ENCODE measurements at places on chromosomes 12 and 14.

GRCh38 chr14:75751296-75751695 is 90.2 kb downstream of the TTLL5 start:
- no peak for DNase-seq

DNA sequence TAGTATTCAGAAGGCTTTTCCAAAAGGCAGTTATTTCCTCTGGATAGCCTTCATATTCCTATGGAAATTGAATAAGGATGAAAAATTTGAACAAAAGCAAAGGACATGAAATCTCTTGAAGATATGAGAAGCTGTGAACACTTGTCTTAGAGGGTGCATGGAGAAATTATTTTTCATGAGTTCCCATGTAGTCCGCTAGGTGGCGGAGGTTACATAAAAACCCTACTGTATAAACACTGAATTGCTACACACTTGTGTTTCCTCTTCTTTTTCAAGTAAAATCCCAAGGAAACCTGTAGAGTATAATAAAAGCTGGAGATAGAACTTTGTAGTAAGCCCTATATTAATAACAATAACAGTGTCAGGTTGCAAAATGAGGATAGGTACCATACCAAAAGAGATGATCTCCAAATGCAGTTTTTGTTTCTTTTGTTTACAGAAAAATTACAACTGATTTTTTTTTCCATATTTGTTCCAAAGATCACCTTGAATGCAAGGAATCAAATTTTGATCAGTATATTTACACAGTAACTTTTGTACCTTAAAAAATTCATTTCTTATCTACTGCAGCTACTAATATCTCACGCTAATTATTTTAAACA is 37.8 kb upstream of the OR4E1 start:
- DNase-seq = peak; percentile 20

DNA sequence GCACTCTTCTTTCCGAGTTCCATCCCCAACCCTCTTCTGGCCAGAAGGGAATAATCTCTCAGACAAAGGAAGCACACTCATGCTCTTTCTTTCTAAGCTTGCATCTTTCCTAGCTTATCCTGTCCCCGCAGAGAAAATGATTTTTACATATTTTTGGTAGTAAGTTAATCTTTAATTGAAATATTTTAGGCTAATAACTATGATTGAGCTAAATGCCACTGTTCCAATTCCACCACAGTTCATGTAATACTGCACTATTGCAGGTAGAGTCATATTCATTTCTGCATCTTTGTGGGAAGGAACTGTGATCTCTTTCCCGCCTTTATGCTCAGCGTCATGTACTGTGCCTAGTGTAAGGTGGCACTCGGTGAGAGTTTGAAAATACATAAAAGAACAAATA is 158.9 kb upstream of the FOXG1 start:
- no peak for DNase-seq

DNA sequence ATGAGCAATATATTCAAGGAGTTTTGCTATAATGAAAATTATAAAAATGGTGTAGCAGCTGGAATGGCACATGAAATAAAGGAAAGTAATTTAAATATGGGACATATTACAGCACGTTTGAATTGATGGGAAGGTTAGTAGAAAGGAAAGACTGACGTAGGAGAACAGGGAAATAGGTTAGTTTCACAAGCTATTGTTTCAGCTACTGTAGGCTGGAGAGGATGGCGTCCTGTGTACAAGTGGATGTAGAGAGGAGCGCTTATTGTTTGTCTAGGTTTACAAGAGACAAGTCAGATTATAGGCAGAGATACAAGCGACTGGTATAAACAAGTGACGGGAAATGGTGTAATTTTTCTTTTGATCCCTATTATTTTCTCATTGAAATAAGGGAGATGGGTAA is 431.2 kb upstream of the PDE3A start:
- no peak for DNase-seq

DNA sequence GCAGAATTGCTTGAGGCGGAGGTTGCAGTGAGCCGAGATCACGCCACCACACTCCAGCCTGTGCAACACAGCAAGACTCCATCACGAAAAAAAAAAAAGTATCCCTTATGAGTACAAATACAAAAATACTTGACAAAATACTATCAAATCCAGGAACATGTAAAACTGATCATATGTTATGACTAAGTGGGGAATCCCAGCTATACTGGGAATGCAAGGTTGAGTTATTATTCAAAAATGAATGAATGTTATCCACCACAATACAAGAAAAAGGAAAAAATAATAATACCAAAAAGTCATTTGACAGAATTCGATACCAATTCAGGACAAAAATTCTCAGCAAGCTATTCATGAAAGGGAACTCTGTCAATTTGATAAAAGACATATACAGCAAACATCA is 32.6 kb downstream of the MOK start:
- DNase-seq = peak; percentile 12

DNA sequence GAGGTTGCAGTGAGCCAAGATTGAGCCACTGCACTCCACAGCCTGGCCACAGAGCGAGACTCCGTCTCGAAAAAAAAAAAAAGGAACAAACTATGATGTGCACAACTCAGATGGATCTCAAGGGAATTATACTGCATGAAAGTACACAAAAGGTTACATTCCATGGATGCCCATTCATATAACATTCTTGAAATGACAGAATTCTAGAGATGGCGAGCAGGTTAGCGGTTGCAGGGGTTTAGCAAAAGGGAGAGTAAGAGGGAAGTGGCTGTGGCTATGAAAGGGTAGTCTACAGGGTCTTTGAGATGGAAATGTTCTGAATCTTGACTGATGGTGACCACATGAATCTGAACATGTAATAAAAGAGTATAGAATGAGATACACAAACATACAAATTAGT is 49.7 kb downstream of the CKB start:
- DNase-seq = no peak

- DNase-seq = no peak
Measured at GRCh38 chr14:103859416-103860202, 12.2 kb upstream of the PPP1R13B start.

DNA sequence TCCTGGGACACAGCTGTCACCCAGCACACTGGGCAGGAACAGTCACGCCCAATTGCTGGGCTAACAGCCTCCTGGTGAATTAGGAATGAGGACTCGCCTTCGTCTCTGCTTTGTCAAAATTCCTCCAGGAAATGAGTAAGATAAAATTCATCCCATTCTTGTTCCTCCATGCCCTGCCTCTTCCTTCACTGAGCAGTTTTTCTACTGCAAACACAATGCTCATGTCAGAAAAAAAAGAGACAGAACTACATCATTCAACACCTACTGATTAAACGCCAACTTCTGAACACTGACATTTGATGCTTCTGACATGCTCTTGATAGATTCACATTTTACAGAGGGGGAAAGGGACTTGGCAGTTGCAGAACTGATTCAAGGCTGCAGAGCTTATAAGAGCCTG is 37.5 kb upstream of the DTX1 start:
- DNase-seq = no peak

- DNase-seq = peak; percentile 74
Measured at GRCh38 chr12:109595321-109595902, 21.8 kb downstream of the MVK start.

DNA sequence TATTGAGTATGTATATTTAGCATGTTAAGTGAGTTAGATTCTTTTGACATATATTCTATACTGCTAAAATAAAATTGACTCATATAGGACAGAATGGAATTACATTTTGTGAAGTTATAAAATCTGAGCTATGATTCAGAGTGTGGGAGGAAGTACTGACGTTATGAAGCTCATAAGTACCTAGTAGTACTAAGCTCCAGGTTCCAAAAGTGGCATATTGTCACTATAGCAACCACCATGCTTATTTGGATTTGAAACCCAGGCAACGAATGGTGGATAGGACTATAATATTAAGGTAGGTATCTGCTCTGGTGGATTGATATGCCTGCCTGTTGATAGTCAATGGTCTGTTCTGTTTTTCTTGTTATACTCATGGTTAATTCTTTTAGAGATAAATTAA is 2.2 kb upstream of the FBXO33 start:
- DNase-seq = no peak

GRCh38 chr14:69712599-69713088 is 54.3 kb upstream of the SRSF5 start:
- no peak for DNase-seq

DNA sequence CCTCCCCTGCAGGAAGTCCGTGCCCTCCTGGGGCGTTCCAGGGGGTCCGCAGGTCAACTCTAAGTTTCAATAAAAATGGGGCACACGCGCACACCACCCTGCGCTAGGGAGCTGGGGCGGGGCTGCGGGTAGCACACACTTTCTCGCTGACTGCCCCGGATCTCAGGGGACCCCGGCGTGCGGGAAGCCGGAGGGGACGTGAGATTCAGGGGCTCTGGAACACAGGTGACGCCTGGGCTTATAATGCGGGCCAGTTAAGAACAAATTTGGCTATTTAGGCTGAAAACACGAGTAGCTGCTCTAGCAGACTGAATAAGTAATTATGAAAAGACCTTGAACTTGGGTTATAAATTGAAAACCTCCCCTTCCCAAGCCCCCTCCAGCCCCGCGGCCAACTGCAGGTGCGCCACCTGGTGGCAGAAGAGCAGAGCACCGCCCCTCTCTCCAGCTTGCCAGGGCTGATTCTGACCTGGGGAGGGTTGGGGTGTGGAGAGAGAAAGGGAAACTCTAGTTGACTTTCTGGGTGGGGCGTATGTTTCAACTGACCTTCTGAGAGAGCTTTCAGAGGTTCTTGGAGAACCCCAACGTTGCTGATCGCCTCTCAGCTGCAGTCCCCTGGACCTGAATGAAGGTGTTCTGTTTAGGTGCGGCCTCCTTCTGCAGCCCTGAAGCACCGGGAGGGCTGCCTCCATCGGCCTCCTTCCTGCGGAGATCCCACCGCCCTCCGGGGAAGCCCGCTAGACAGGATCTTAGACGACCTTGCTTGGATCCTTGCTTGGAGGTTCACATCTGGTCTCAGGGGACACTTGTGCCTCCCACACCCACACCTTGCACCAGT is 118.4 kb upstream of the EVL start:
- DNase-seq = peak; percentile 68

- DNase-seq = no peak
Measured at GRCh38 chr14:104214431-104215218, 76.2 kb downstream of the KIF26A start.

DNA sequence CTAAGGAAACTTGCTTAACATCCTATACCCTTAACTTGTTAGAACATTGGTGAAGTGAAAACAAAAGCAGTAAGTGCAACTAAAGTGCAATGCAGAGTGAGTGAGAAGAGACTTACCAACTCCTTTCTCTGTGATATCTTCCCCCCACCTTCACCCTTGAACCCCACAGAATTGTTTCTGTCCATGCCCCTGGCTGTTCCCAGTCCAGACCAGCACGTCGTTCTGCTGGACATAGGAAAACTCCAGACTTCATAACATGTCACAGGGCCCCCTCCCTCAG is 91.9 kb downstream of the DAD1 start:
- DNase-seq = no peak

All from activated CD4-positive, alpha-beta memory T cell treated with anti-CD3 and anti-CD28 coated beads for 36 hours (primary cell).